Frontal cortex (tissue), 4 donors: ENCODE measurements at places on chromosomes 4 and X. TPM values are rescaled to one million over a fixed set of nuclear protein-coding genes. Genes with fewer than 3 reads are reported as not detected.

The GPC4 gene
- total RNA-seq, result 1.2 TPM

The FAM114A1 gene
- 9.4 TPM for total RNA-seq

The TMEM150C gene
- 74.2 TPM for total RNA-seq

The SUPT20HL1 gene
- total RNA-seq, result not detected

The PDLIM3 gene
- total RNA-seq, result 14.3 TPM

The RNF175 gene
- 31.0 TPM for total RNA-seq

The DOCK11 gene
- 26.1 TPM for total RNA-seq

The CT45A5 gene
- not detected for total RNA-seq

The POU3F4 gene
- total RNA-seq, result 16.3 TPM

The VAMP7 gene
- 27.7 TPM for total RNA-seq

The RAB41 gene
- total RNA-seq, result not detected

The COL25A1 gene
- total RNA-seq, result 14.7 TPM

The DIPK2B gene
- total RNA-seq, result 1.6 TPM

The ARAP2 gene
- 57.1 TPM for total RNA-seq

The CXCL11 gene
- total RNA-seq, result not detected

The PPP1R2C gene
- not detected for total RNA-seq

The CXorf65 gene
- not detected for total RNA-seq

The LNX1 gene
- 67.7 TPM for total RNA-seq

The MAGEB2 gene
- not detected for total RNA-seq

The KCTD8 gene
- 2.4 TPM for total RNA-seq
